ENCODE measurements at places on chromosomes 2 and 18. TPM values are rescaled to one million over a fixed set of nuclear protein-coding genes. Genes with fewer than 3 reads are reported as not detected.

Gene GREB1
- 0.38 TPM for total RNA-seq

Gene EFHD1
- total RNA-seq: not detected

Gene NPPC
- not detected for total RNA-seq

Gene RTP5
- not detected for total RNA-seq

Gene ANKRD29
- total RNA-seq: 2.0 TPM

Gene CNTNAP5
- not detected for total RNA-seq

Gene ANKRD30B
- not detected for total RNA-seq

Gene PARD3B
- 6.4 TPM for total RNA-seq

Gene ANKRD62
- total RNA-seq: not detected

Gene RPS27A
- total RNA-seq: 550 TPM

Gene CIB4
- not detected for total RNA-seq

Gene C2orf42
- 13.7 TPM for total RNA-seq

Gene UGT1A3
- not detected for total RNA-seq

Gene NTSR2
- total RNA-seq: not detected

Gene KHK
- total RNA-seq: 3.0 TPM

Gene SCYGR4
- total RNA-seq: not detected

Gene CAVIN2
- 282 TPM for total RNA-seq

Gene UGT1A10
- not detected for total RNA-seq

Gene SNORC
- 0.13 TPM for total RNA-seq

DNA sequence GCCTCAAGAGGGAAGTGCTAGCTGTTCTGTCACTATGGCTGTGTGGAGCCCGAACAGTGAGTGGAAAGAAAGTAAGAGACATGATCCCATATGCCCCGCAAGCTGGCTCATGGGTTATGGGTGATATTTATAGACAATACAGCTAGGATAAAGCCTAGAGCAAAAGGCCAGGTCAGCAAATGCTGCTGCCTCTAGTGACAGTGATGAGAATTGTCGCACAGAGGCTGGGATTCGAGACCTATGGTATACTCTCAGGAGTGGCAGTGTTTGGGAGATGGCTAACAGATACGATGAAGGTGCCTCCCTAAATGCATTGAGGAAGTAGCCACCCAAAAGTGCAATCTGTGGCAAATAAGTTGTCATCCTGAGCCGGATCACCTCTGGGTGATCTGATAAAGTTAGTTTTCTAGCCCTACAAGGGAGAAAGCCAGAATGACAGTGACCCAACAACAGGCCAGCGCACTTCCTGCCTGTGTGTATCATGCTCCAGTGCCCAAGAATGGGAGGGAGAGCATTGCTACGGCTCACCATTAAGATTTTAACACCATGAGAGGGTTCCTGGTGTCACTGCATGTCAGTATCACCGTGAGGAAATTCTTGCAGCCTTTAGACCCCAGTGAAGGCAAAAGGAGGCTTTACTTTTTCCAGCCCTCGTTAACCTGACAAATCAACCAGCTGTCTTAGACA, 92.2 kb upstream of the TGFA start:
- DNase-seq: no peak

GRCh38 chr2:160731856-160732255, 238.2 kb upstream of the RBMS1 start:
- DNase-seq: no peak

DNA sequence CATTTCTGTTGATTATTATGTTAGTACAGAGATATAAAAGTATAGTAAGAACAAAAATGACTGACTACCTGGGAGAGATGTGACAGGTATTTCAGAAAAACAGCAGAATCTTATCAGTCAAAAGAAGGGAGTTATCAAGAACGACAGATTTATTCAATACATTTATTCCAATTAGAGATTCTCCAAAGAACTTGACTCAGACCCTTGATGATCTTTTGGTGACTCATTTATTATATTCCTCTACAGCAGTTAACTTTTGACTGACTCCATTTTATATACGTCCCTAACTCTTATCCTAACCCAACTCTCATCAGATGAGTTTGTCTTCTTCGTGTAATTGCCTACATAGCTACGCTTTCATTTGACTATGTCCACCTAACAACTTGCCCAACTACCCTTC, 91.1 kb downstream of the C2orf74 start:
- no peak for DNase-seq

- no peak for DNase-seq
Observed at GRCh38 chr2:129085386-129085785, 766.7 kb upstream of the HS6ST1 start.

- DNase-seq: no peak
Observed at GRCh38 chr2:171084128-171084527, 76.6 kb downstream of the TLK1 start.

DNA sequence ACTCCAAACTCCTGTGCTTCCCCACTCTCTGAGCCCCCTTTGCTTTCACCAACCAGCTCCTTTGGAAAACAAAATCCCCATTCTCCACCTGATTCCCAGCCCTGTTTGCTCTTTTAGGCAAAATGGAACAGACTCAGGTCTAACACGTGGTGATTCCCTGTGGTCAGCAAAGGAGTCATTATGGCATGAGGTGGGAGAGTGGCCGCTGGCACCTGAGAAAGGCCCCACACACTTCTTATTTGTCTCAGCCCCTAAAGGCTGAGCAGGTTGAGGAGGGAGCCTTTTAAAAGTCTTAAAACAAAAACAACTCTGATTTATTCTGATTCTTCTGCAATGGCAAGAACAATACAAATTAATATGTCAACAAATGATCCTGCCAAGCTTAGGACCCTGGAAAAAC, 401.2 kb downstream of the TNS1 start:
- no peak for DNase-seq

DNA sequence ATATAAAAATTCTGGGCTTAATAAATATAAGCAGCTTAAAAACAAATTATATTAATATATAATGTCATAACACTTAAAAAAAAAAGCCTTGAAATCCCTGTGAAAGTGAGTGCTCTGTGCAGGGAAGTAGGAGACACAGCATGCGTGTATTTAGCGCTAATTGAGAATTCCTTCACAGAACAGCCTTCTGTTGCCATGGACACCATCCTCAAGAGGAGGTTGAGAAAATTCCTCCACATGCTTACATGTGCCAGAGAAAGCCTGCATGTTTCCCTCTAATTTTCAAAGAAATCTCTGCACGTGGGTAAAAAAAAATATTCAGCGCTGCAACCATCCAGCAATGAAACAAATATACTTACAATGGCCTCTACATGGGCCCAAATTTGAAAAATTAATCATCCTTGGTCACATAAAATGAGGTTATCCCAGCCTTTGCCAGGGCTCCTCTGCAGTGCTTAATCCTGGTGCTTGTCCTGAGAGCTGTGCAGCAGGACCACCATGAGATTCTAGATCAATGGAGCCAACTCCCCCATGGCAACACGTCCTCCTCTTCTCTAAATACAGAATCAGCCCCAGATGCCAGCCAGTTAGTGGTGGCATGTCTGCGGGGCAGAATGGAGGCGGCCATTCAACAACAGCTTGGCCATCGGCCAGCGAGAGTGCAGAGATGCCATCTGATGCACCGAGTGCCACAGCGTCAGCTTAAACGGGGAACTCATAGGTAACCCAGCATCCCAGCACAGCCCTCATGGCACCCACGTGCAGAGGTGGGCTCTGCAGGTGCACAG, 228.0 kb downstream of the MYT1L start:
- no peak for DNase-seq

DNA sequence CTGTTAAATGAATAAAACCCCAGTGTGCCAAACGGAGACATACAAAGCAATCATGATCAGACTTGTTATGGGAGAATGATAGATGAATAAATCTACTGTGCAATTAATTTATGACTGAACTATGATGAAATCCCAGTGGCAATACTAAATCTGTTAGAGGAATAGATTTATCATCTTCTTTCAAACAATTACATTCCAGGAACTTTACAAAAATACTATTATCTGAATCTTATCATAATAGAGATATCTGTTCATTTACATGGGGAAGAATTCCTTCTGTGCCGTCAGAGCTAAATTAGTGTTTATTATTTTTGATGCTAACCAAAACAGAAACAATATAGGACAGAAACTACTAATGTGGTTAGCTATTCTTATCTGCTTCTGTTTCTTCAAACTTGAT, 208.5 kb downstream of the CAMKMT start:
- no peak for DNase-seq

DNA sequence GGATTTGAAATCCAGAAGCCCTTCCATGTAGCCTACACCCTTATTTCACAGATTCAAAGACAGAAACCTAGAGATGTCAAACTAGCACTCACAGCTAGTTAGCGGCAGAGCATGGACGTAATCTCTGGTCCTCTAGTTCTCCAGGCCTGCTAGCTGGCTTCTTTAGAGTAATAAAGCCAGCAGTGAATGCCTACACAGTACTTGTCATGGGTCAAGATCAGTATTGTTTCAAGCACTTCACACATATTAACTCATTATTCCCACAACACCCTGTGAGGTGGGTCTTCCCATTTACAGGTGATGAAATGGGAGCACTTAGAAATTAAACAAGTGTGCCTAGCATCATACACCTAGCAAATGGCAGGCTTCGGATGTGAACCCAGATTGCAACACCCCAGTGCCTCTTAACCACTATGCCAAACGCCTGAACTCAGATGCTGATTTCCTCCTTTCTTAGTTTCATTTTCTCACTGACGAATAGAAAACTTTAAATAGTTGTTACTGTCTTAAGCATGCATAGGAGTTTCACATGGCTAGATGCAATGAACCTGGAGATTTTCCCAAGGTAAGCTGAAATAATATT, 14.5 kb upstream of the ZBTB14 start:
- no peak for DNase-seq

DNA sequence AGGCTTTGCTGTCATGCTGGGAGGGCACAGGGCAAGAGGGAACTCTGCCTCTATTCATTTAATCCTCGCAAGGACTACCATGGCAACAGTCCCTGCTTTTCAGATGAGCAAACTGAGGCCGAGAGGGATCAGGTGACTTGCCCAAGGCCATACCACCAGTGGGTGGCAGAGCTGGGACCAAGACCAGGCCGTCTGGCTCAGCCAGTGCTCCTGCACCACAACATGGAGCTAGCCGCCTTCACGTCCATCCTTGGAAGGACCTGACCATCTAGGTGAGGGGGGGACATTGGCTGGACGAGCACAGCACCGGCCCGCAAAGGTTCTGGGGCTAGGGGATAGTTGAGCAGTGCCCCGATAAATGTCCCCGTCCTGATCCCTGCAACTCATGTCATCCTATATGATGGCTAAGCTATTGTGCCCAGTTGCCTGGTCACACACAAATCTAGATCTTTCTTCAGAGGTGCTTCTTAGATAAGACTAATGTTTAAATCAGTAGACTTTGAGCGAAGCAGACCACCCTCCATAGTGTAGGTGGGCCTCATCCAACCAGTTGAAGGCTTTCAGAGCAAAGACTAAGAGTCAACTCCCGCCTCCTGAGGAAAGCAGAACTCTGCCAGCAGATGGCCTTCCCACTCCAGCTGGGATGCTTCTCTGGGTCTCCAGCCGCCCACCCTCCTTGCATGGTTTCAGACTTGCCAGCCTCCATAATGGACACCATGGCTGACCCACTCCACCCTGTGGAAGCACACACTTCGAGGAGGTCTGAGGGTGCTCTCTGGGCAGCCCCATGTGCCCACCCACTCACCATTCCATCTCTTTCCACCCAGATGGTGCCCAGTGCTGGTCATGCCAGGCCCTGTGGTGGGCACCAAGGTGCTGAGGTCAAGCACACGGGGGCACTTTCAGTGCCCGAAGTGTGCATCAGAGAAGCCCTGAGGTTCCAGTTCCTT, 214.8 kb upstream of the RAB6C start:
- DNase-seq: no peak

GRCh38 chr2:238165288-238165921, 6.6 kb downstream of the ERFE start:
- no peak for DNase-seq

- no peak for DNase-seq
Observed at GRCh38 chr2:144660518-144661316, 140.8 kb upstream of the ZEB2 start.

- DNase-seq: no peak
Observed at GRCh38 chr2:195486987-195487644, 169.9 kb upstream of the SLC39A10 start.

GRCh38 chr2:148096012-148096411, 75.1 kb downstream of the MBD5 start:
- no peak for DNase-seq

DNA sequence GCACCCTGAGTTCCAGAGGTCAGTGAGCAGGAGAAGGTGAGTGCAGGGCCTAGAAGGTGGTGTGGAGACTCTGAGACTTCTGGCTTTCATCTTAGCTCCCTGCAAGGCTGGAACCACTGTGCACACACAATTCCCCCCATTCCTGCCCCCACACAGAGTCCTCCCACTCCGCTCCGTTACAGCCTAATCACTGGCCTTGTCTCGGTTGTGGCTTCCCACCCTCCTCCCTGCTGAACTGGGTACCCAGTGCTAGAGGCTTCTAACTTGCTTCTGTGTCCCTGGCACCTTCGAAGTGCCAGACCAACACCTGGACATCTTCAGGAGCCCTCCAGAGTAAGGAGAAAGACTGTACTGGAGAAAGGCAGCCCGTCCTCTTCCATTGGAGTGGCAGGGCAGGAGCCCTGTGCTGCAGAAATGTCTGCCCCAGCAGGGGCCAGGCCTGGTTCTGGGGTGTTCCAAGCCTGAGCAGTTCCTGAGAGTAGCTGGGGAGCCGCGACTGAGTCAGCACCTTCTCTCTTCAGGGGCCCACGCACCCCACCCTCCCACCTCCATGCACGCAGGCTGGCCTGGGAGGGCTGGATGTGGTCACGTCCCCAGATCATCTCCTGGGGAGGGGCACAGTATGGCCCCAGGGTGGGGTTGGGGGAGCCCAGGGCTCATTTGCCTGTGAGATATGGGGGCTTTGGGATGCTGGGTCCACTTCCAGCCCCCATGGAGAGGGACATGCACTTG, 23.4 kb downstream of the CROCC2 start:
- no peak for DNase-seq

DNA sequence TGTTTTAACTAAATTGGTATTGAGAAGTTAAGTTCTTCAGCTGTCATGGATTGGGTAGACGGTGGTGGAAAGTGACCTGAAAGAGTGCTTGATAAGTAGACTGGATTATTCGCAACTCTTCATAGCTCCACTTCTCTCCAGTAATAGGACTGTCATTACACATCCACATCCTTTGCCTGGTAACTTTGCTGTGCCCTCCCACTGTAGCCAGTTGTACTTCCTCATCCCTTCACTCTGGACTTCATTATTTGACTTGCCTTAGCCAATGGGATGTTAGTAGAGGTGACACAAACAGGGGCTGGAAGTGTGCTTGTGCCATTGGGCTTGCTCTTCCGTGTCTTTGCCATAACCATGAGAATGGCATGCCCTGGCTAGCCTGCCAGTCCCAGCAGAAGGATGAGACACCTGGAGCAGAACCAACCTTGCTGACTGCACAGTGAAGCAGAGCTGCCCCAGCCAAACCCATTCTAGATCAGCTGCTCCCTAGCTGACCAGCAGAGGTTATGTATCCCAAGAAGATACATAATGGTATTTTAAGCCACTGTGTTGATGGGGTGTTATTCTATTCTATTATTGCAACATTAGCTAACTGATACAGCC, 16.9 kb downstream of the QPCT start:
- no peak for DNase-seq

GRCh38 chr2:131055169-131056065, 37.8 kb downstream of the FAM168B start:
- DNase-seq: no peak

All from dermis microvascular lymphatic vessel endothelial cell (primary cell).